ENCODE measurements at places on chromosomes 16 and 17.

DNA sequence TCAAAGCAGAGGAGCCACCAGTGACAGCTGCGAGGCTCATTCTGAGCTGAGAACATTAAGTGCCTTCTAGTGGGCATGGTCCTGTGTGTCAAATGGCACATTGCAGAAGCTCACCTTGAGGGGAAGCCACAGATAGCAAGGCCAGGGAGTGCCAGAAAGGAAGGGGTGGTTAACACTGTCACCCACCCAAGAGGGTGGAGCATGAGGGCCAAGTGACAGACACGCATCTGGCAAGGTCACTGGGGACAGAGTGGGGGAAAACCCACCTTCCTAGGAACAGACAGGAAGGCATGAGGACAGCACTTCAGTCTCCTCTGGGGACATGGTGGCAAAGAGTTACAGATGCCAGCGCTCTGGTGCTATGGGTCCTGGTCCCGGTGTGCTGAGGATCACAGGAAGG is 22.1 kb downstream of the NUBP1 start:
- no peak for DNase-seq

- DNase-seq, result no peak
These were observed 44.5 kb upstream of the TBX2 start for GRCh38 chr17:61354895-61355874.

GRCh38 chr16:70579648-70580630 is 56.3 kb downstream of the SF3B3 start:
- DNase-seq, result no peak

GRCh38 chr16:15682105-15682570 is 32.1 kb downstream of the NDE1 start:
- no peak for DNase-seq

GRCh38 chr17:54749157-54749556 is 151.5 kb upstream of the TOM1L1 start:
- DNase-seq, result no peak
